ENCODE measurements at places on chromosomes 16 and 17. TPM values are rescaled to one million over a fixed set of nuclear protein-coding genes. Genes with fewer than 3 reads are reported as not detected.

KRTAP9-8 gene
- not detected for total RNA-seq

CACNG5 gene
- total RNA-seq, result not detected

CDK3 gene
- total RNA-seq, result 1.8 TPM

TOP3A gene
- total RNA-seq, result 33.0 TPM

SEZ6L2 gene
- under 0.01 TPM for total RNA-seq

NACA2 gene
- 0.31 TPM for total RNA-seq

MFSD6L gene
- total RNA-seq, result 0.10 TPM

PRSS36 gene
- 1.2 TPM for total RNA-seq

KRT20 gene
- total RNA-seq, result not detected

AANAT gene
- not detected for total RNA-seq

SRCIN1 gene
- not detected for total RNA-seq

CCL8 gene
- total RNA-seq, result not detected

BEAN1 gene
- total RNA-seq, result not detected

CES4A gene
- total RNA-seq, result 5.6 TPM

CASKIN2 gene
- total RNA-seq, result 0.10 TPM

FBXL16 gene
- total RNA-seq, result 1.7 TPM

C17orf50 gene
- not detected for total RNA-seq

HSPB9 gene
- not detected for total RNA-seq

PRAC2 gene
- not detected for total RNA-seq

LPO gene
- not detected for total RNA-seq

TCAP gene
- total RNA-seq, result 1.0 TPM

CTRB1 gene
- total RNA-seq, result not detected

ALDH3A1 gene
- not detected for total RNA-seq

AATK gene
- total RNA-seq, result 2.0 TPM

ANKRD40CL gene
- total RNA-seq, result 0.21 TPM
